Activated CD4-positive, alpha-beta T cell treated with anti-CD3 and anti-CD28 coated beads, Interleukin-2, amount 50 U/mL, for 24 hours (primary cell): ENCODE measurements at places on chromosomes 4 and X.

DNA sequence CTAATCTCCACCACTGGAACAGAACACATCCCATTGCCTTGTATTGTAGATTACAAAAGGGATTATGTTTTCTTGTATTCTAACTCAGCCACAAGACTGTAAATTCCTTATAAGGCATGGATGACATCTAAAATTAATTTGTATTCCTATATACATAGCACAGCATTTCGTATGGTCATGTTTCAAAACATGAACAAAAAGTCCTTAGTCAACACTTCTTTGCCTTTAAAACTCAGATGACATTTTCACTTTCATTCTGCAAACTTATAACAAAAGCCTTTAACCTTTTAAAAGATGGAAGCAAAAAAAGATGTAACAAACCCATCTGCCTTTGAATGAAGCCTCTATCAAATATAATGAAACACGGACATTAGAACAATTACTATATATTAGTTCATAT is 181.3 kb downstream of the IQCM start:
- no peak for DNase-seq

DNA sequence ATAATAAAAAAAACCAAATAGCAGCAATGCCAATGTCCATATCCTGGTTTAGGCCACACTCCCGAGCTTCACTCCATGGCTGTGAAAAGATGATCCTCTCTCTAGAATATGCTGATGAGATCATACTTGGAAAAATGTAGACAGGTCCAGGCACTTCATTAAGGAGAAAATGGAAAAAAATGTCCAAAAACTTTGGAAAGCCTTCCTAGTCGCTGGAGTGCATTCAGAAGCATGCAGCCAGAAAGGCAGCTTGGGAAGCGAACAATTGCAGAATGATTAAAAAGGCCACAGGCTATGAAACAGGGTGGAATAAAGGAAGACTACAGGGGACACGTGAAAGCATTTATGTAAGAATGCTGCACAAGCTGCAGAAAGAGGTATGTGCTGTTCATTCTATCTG is 165.6 kb upstream of the HCCS start:
- no peak for DNase-seq

DNA sequence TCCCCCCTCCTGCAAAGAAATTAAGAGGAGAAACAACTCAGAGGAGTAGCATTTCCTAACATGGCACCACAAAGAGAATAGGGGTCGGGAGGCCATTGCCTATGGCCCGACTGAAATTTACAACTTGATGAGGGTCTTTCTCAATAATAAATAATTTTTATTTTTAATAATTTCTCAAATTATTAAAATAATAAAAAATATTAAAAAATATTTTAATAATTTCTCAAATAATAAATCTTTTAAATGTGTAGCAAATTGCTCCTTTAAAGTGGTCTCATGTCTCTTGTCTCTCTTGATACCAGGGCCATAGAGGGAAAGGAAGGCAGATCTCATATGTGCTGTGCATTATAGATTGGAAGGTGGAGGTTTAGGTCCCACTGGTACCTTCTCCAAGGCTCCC is 49.2 kb upstream of the MTMR1 start:
- DNase-seq: no peak

DNA sequence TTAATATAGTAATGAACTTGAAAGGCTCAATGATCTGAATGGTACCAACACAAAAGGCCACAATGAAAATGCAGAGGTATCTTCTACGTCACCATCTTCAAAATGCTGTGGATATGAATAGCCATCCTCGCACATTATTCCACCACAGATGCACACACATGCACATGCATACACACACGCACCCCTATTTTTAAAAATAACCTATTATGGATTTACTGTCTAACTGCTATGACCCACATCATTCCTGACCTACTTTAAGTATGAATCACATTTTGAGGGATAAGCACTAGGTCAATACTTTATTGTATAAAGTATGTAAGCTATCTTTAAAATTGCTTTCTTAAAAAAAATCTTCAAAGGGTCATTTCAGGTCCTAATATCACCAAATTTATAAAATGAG is 24.4 kb upstream of the CORIN start:
- no peak for DNase-seq
